ENCODE measurements at places on chromosomes 3 and 15.

DNA sequence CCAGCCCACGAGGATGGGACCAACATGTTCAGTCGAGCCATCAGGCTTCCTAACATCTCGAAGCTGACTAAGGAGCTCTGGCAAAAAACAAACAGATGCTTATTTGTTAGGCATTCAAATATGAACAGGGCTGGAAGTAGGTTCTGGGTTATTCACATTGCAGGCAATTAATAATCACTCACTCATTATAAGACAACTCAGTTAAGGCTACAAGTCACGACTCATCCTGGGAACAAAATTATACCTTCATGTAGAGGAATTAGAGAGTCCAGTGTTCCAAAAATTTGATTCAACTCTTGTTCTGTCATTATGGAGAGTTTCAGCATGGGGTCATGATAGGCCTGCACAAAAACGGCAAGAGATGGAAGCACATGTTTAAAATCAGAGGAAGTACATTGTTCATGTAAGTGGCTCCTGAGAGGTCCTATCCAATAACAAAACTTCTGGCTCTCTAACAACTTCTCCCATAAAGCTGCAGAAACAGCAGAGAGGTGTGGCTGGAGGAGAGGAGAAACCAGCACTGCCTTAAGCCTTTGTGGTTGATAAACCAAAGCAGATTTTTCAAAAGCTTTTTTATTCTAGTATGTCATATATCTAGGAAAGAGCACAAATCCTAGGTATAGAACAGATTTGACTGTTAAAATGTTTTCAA, 50.6 kb downstream of the ARHGEF3 start:
- DNase-seq = peak; percentile 16

- DNase-seq = no peak
These were observed 31.1 kb downstream of the DGKG start for GRCh38 chr3:186330772-186331460.

DNA sequence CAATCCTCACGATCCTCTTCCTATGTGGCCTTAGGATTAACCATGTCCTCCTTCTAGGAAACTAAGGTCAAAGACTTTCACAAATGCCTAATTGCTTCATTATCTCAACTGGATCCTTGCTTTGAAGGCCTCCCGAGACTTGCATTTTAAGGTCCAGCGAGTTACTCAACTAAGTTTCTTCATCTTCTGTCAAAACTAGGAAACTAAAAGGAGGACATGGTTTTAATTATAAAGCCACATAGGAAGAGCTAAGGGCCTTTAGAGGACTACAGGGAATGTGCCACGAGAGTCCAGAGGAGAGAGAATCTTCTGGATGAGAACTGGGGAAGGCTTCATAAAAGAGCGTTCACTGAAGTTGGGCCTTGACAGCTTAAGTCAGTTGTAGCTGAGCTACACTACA, 87.8 kb upstream of the LPP start:
- DNase-seq = no peak

GRCh38 chr3:123411340-123412040, 37.4 kb downstream of the ADCY5 start:
- DNase-seq = no peak

DNA sequence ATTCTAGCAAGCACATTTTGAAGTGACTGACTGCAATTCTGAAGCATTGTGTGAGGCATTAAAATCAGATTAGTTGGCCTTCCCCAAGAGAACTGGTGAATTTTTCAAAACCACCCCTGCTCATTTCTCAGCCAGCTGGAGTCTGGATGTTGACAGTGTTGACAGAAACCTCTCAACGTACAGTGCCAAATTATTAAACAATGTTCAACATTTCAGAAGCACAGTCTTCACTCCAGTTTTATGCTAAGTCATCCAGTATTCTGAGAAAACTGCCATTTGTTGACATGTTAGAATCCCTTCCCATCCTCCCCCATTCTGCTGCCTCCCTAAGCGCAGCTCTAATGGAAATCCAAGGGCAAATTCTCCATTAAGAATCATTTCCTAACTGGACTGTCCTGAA, 369.3 kb upstream of the TRIM42 start:
- no peak for DNase-seq

GRCh38 chr15:101038327-101039003, 119.3 kb downstream of the LRRK1 start:
- no peak for DNase-seq

- DNase-seq = no peak
These were observed 10.2 kb upstream of the SKOR1 start for GRCh38 chr15:67815036-67815592.

DNA sequence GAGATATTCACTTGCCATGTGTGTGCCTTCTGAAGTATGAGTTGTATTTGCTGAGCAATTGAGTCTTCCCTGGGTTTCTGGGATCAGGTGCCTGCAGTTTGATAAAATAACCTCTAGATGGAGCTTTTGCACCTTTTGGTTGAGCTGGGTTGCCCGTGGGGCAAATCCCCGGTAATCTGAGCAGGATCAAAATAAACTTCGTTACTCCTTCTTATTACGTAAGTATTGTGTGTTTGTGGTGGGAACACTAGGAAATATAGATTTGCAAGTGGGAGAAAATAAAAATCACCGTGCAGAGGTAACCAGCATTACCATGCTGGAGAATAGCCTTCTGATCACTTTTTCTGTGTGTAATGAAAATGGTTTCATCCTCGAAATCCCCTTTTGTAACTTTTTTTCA, 277.4 kb upstream of the NR2E3 start:
- DNase-seq = peak; percentile 45

DNA sequence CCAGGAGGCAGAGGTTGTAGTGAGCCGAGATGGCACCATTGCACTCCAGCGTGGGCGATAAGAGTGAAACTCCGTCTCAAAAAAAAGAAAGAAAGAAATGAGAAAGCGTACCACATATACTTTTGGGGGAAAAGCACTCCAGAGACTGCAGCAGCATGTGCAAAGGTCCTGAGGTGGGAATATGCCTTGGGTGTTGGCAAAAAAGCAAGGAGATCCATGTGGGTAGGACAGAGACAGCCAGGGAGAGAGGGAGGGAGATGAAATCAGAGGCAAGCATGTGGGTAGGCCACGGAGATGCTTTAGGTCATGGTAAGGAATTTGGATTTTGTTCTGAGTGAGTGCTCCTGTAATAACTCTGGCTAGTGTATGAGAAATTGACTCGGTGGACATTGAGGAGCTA, 3.7 kb upstream of the SH3BP5 start:
- DNase-seq = no peak

DNA sequence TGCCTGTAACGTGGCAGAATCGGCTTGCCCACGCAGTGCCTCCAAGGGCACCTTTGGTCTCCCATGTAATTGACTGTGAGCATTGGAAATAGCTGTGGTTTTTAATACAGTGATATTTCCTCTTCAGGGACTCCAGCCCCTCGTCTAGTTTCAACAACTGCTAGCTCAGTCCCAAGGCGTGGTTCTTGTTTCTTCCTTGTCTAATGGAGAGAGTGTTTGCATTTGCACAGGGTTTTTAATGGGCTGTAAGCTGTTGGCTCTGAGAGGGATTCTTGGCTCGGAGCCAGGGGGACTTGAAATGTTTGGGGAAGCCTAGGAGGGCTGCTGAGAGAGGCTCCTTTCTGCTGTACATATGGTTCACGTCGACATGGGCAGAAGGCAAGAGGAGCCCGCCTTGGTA, 86.2 kb downstream of the THSD4 start:
- no peak for DNase-seq

- peak; percentile 97 for DNase-seq
These were observed 16.0 kb downstream of the HDAC11 start for GRCh38 chr3:13495921-13496723.

DNA sequence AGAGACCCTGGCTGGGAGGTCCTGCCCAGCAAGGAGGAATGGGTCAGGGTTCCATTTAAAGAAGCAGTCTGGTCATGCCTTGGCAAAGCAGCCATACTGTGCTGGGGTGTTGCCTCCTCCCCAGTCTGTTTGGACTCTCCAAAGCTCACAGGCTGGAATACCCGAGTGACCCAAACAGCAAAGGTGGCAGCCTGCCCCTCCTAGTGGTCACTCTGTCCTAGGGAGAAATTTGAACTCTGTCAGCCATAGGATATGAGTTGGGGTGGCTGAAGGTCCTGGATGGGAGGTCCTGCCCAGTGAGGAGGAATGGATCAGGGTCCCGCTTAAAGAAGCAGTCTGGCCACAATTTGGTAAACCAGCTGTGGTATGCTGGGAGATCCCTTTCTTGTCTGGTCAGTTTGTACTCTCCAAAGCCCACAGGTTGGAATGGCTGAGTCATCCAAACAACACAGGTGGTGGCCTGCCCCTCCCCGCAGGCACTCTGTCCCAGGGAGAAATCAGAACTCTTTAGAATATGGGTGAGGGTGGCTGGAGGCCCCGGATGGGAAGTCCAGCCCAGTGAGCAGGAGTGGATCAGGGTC, 45.0 kb downstream of the CCR1 start:
- DNase-seq = no peak

GRCh38 chr15:28989239-28989830, 103.6 kb downstream of the APBA2 start:
- DNase-seq = no peak

GRCh38 chr3:162670181-162670580, 1173.6 kb downstream of the OTOL1 start:
- no peak for DNase-seq

GRCh38 chr3:175005193-175005592, 146.1 kb downstream of the NAALADL2 start:
- peak; percentile 14 for DNase-seq

DNA sequence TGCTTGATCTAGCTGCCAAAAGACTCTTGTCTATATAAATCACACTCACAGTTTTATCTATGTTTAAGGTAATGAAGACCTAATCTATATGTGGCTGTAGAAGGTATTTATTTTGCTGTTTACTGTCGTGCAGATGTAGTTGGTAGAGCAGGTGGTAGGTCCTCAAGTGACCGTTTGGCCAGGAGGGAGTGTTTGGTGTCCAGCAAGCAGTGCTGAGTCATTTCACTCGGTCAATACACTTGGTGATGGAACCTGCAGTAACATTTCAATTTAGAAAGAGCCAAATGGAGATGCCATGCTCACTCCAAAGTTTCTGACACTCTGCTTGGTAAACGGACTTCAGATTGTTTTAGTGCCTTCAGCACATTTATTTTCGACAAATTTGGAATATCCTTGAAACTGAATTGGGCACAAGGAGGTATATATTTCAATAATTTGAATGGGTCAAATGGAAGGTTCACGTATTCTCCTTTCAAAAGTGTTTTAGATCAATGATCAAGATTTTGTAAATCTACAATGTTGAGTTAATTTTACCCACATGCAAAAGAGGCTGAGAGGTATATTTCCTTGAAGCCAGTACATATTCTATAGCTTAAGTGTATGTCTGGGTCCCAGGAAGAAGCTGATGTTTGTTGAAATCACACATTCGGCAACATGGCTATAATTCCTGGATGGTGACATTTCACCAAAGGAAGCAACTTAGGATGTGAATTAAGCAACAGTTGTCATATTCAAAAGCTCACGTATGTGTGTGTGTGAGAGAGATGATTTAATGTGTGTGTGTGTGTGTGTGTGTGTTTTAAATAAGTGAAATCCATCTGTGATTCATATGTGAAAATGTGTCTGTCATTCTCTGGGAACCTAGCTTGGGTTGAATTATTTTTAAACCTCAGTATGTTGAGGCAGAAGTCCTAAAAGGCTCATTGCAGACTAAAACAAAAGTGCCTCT, 7.7 kb upstream of the CX3CR1 start:
- peak; percentile 22 for DNase-seq

DNA sequence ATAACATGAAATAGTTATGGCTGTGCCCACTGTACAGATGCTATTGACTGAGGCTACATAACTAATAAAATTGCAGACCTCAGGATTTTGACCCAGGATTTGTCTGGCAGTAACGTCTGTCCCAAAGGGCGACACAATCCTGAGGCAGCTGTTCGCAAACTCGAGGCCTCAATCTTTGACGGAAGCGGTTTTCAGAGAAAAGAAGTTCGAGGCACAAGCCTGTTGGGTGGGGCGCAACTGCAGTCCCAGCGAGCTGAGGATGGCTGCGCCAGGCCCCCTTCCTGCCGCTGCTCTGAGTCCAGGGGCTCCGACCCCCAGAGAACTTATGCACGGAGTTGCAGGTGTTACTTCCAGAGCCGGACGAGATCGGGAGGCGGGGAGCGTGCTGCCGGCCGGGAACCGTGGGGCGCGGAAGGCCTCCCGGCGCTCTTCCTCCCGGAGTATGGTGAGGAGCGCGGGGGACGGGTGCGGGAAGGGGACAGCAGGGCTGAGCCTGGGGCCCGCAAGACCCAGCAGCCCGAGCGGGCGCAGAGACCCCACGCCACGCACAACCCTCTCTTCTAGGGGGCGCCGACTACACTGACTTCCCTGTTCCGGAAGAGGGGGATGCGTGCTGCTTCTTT, at the start of gene PARP15:
Gene PARP15 (plus strand): TSS at position 242 of the 623 bp plus-strand sequence. CDS start 18 bp downstream, at position 260.
- DNase-seq = peak; percentile 40

GRCh38 chr3:150202711-150203110, 205.4 kb upstream of the TSC22D2 start:
- no peak for DNase-seq

DNA sequence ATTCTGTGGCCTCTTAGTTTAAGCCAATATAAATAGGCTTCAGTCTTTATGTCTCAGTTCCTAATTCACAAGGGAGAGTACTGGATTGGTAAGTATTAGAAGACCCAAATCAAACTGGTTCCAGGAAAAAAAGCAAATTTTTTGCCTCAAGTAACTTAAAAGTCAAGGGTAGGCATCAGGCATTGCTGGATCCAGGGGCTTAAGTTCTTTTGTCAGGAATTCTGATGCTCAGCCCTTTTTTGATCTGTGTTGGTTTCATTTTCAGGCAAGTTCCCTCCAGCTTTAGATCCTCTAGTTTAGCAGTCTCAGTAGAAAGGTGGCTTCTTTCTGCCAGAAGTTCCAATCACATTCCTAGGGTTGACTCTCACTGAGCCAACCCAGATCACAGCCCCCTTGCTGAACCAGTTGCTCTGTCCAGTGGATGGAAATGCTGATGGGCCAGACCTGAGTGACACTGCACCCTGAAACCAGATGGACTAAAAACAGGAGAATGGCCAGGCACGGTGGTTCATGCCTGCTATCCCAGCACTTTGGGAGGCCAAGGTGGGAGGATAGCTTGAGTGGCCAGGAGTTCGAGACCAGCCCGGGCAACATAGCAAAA, 253.5 kb downstream of the SHQ1 start:
- DNase-seq = no peak

DNA sequence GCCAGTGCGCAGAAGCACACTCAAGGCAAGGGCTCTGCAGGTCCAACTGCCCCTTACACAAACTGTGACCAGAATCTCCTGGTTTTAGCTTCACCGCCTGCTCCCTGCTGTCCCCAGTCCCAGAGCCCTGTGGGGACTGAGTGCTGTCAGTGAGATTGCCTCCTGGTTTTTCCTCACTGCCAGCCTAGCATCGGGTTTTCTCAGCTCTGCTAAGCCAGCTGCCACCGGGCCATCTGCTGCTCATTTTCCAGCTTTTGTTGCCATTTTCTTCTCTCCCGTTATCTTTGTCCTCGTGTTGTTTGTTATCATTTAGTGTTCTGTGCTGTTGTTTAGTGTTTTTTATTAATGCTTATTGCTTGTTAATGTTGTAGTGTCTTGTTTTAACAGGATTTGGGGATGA, 79.5 kb upstream of the BLM start:
- DNase-seq = no peak

GRCh38 chr3:112793326-112794081, 53.2 kb downstream of the CD200R1L start:
- peak; percentile 16 for DNase-seq

GRCh38 chr15:53910852-53911251, 67.4 kb upstream of the UNC13C start:
- no peak for DNase-seq
